IPS-NIHi11 (cell line): ENCODE measurements at places on chromosomes 5 and 9.

- DNase-seq: no peak
Observed at GRCh38 chr5:102628441-102629175, 126.5 kb upstream of the PAM start.

DNA sequence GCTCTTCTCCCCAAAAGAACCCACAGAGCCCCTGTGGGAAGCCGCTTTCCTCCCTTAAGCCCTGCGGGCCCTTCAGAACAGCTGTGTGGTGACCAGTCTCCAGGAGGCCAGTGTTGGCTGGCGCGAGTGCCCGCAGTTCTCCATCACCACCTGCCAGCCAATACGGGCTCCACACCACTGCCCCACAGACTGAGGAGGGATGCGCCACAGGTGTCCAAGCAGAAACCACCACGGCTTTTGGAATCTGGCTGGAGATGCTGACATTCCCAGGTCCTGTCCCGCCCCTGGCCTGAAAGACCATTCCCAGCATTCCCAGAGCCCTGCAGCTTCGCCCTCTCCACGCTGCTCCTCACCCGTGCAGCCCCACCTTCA, 12.8 kb downstream of the CCNI2 start:
- no peak for DNase-seq

DNA sequence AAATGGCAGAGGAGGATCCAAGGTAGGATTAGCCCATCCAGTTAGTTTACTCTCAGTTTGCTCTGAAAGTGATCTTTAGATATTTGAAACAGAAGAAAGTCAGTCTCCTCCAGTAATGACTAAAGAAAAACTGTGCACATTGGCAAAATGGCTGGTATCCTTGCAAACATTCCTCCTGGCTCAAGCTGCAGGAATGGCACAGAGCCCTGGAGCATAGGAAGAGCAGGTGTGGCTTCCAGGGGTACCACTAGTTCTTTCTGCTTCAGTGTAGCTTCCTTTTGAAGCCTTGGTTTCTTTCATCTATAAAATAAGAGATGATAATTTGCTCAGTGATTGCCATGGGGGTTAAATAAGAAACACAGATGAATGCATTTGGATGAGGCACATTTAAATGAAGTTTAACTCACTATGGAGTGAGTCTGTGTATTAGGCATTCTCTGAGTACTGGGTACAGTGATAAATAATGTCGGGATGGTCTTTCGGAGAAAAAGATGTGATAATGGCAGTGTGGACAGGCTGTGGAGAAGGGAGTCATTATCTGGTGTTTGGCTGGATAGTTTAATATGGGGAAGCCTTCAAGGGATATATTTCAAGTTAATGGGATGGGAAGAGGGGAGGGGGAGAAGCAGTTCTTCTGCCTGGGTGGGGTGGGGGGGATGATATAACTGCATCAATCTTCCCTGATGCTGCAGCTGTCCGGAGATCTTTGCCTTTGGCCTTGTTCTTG, 217.3 kb upstream of the KLF4 start:
- DNase-seq: no peak

DNA sequence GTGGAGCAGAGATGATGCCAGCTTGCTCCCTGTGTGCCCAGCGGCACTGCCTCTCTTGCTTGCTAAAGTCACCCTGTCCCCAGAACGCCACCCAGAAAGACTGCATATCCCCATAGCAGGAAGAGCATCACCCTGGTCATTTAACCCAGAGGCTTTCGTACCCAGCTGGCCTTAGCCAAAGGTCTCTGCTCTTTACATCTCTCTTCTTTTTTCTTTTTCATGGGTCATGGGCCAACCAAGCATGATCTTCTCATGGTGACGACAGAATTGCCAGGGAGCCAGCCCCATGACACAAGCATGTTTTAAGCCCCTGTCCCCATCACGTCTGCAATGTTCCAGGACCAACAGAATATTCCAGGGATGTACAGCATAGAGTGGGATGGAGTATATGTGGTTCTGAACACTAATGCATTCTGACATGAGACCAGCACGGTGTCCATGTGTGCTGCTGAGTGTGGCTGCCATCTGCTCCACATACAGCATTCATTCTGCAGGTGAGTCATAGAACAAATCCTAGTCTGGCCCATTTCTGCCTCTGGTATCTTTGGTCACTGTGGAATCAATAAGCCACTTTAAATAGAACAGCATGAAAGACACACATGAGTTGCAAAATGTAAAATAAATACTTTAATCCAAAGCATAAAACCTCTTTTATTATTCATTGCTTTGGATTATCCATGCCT, 203.0 kb downstream of the MED10 start:
- no peak for DNase-seq

DNA sequence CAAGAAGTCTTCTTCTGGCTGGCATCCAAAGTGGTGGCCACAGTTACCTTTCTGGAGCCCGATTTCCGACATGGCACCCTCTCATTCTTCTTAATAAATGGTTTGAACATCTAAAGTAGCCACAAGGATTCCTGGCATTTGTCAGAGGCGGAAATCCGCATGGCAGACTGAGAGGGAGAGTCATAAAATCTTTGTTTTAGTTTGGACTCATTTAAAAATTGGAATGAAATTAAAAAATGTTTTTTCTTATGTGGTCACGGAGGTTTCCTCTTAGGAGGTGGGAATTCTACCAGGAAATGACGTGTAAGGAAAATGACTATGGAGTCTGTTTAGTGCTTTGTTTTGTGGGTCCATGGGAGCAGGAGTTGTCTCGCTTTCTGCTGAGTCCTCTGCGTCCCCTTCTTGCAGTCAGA, 133.0 kb upstream of the PTCH1 start:
- no peak for DNase-seq

DNA sequence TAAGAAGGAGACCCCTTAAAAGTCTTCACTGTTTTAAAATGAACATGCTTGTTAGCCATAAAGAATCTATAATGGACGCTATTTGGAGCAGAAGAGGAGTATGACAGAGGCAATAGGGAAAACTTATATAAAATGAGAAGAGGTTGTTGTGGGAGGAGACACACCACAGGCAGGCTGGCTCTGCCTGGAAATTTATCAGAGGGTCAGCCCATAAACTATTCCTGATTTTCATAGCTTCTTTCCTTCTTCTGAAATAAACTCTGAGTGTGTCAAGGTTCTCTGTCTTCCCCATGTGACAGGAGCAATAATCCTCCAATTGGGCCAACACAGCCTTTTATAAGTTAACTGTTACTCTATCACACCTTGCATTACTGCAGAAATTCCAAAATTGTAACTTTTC, 19.6 kb upstream of the RUSC2 start:
- DNase-seq: no peak

DNA sequence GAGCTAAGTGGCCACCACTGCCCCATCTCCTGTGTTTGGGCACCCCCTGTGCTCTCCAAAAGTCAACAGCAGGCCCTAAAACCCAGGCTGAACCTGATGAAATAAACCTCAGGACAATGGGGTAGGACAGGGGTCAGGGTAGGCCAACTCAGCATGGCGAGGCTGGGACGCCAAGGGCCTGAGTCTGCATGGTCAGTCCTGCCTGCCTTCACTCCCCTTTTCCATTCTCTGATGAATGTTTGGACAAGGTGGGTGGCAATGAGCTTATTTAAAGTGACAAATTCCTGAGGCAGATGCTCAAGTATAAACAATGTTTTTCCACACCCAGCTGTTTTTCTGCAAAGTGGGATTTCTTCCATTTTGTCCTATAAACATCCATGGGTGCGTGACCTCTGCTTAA, 47.2 kb upstream of the CXCL14 start:
- DNase-seq: no peak

DNA sequence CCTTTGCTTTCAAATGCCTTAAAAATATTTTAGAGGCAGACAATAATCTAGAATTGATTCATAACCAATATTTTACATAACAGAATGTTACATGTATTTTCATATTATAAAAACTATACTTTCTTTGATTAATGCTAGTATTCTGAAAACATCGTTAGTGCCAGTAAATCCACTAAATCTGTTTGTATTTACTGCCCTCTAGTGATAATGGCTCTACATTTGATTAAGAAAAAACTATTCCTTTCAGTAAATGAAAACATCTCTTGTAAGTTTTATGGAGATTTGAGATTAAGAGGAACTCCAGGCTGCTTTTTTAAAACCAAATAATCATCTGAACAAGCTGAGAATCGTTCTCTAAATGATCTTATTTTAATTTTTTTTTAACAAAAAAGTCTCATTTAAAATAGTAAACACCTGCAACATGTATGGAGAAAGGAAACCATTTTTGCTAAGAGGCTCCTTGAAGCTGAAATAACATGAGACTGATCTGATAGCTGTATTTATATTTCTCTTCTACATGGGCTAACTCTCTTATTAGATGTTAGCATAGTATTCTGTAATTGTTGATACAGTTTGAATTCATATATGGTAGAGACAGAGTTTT, 424.7 kb downstream of the RAB3C start:
- peak; percentile 14 for DNase-seq

DNA sequence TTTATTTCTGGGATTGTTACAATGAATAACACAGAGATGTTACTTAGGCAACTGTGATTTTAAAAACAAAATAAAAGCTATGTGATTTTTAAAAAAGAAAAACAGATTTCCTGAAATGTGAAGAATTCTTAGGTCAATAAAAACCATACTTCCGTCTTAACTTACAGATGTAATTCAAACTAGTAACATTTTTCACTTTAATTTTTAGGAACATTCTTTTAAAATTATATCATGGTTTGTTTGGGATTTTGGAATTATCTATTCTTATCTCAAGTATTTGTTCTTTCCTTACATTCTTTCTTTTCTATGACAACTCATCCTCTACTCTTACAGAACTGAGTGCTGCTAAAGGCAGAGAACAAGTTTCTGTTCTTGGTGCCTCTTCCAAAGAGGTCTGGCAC, 159.5 kb downstream of the RAPGEF6 start:
- no peak for DNase-seq

DNA sequence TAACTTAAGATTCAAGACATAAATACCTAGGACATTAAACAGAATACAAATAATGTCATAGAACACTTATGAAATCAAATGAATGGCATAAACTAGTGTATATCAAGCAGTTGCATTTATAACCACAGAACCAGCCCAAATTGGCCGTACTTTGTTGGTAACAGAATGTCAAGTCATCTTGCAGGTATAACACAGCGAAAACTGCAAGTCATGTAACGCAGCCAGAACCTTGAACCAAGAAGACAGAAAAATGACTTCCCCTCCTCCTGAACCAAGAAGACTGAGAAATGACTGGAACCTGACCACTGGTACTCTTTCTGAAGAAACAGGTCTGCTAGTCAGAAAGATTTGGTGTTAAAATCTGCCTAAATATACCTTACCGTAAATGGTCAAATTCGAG, 38.9 kb downstream of the ANKRD31 start:
- DNase-seq: no peak

DNA sequence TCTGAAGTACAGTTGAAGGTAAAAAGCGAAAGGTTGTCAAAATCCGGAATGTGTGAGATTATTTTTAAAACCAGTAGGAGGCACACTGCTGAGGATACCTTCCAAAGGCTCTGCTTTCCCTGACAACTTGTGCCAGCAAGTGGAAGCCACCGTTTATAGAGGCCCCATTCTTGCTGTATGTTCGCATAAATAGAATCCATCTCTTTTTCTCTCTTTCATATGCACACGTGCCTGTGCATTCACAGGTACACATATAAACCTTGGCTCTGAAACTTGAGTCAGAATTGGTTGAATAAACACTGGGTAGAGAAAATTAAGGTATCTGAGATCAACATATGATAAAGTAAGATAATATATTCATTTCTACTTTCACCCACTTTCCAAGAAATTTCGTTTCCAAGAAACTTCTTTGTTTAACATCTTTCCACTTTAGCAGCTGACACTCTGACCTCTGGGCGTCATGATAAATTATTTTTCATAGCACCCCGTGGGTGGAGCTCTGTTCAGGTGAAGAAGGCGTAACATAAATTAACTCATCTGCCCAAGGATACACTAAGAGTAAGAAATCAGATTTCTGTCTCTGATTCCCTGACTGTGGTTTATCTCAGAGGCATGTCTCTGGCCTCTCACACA, 63.7 kb upstream of the RICTOR start:
- peak; percentile 24 for DNase-seq

- DNase-seq: no peak
Observed at GRCh38 chr5:1998716-1999317, 116.1 kb upstream of the IRX4 start.

DNA sequence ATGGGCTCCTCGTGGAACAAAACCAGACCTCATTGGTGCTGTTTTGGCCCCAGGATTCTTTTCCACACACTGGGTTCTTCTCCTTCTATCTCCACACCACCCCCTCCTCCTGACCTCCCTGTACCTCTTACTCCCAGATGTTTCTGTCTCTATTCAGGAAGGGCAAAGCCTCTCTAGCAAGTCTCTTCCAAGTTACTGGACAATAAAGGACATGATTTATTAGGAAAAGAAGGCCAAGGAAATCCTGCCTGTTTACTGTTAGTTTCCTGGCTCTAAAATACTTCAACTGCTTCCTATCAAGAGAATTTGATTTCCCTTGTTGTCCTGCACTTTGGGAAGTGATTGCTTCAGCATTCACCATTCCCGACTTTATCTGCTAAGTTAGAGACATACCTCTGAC, 262.0 kb downstream of the SAXO1 start:
- DNase-seq: no peak

GRCh38 chr5:116025866-116026265, 6.4 kb upstream of the ARL14EPL start:
- DNase-seq: no peak

GRCh38 chr5:123105864-123106263, 16.8 kb downstream of the PRDM6 start:
- DNase-seq: no peak

DNA sequence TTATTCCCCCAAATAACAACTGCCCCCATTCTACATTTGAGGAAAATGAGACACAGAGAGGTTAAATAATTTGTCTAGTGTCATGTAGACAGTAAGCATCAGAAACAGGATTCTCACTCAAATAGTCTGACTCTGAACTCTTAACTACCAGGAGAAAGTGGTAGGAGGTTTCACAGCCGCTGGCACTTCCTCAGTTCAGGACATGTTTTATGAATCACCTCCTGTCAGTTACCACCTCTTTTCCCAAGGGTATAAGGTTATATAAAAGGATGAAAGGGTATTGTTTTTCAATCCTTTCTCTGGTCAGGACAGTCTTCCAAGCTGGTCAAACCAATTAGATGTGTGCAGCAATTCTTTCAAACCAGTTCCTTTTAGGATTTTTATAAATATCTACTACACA, 52.1 kb downstream of the TSSK1B start:
- DNase-seq: no peak

DNA sequence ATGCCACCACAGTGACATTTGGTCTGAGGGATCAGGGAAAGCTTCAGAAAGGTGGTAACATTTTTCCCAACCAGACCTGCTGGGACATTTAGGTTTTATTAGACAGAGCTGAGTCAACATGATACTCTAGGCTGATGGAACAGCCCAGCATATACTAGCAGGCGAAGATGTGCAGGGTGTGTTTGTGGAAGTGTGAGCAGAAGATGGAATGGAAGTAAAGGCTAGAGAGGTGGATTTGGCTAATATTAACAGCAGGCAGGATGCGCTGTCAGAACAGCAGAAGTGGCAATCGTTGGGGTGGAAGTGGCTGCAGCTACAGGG, 340.6 kb downstream of the ASTN2 start:
- no peak for DNase-seq

DNA sequence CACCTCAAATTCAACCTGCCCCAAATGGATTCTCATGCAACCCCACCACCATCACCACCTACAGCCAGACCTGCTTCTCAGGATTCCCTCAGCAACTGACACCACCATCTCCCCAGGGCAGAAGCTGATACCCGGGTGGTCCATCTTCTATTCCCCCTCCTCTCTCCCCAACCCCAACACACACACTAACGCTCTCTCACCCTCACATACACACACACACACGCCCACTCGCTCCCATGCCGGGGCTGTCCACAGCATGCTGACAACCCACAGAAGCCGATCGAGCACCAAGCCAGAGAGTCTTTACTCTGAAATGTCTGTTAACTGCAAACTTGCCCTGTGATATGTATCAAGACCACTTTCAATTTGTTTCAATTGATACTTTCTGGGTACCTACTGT, 28.4 kb downstream of the B4GALT1 start:
- DNase-seq: no peak
